ENCODE measurements at places on chromosomes 3 and 15. TPM values are rescaled to one million over a fixed set of nuclear protein-coding genes. Genes with fewer than 3 reads are reported as not detected.
A peak's percentile ranks its signal among the peaks of the same experiment; 100 is the strongest.

DNA sequence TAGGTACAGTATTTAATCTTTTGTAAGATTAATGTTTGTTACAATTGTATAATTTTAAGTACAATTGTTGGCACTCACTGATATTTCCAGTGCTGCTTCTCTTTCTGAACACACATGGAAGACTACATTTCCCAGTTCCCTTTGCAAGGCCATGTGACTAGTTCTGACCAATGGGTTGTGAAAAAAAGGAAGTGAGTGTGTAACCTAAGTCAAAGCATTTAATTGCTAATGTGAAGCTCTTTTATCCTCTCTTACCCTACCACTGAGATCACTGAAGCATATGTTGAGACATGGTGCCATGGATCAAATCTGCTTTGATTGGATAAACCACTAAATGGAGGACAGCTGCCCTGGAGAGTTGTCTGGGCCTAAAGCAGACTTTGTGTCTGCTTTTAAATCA, 83.9 kb upstream of the PLXND1 start:
- peak; percentile 28 for DNase-seq

Gene BNC1
- not detected for total RNA-seq

DNA sequence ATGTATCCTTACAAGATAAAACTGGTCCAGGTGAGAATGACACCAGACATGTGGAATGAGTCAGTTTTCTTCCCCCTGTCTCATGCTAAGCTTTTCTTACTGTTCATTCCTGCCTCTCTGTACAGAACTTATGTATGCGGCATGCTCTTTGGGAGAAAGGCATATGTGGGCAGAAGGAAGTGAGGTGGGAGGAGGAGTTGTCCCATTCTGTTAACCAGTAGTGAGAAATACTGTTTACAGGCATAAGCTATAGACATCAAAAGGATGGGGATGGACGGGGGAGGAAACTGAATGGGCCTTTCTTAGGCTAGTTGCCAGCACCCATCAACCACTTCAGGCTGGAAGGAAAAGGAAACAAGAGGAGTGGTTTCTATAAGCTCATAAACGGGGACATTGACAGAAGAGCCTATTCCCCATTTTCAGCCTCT, 143.6 kb upstream of the BHLHE40 start:
- no peak for DNase-seq

GRCh38 chr15:53437366-53437765, 322.1 kb downstream of the WDR72 start:
- no peak for DNase-seq

DNA sequence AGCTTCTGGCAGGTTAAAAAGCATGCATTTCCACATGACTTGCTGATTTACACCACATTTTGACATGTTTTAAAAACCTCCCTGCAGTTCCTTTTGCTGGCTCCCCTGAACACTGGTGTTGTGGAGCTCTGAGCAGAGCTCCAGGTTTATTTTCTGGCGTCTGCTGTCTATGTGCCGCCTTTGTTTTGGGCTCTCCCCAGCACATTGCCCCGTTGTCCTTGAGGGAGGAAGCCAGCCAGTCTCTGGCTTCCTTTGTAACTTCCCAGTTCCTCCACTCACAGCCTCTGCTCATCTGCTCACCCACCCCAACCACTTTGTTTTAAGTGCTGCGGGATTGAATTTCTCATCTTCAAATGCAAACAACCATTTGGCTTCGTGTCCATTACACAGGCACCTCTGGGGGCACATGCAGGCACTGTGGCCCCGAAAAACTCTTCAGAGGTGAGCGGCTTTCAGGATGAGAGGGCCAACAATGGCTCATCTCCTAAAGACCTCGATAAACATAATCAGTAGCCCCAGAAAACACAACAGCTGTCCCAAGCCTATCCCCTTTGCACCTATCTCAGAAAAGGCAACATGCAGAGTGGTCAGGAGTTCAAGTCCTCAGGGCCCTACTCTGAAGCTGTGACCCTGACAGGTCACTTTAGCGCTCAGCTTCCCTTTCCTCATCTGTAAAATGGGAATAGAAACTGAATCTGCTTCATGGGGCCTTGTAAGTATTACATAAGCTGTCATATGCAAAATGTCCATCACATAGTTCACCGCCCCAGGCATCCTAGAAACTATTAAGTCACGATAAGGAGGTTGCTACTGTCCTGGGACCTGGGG, 1.3 kb upstream of the MEF2A start:
- no peak for DNase-seq

GRCh38 chr15:33296856-33297255, 13.9 kb upstream of the RYR3 start:
- DNase-seq, result no peak

DNA sequence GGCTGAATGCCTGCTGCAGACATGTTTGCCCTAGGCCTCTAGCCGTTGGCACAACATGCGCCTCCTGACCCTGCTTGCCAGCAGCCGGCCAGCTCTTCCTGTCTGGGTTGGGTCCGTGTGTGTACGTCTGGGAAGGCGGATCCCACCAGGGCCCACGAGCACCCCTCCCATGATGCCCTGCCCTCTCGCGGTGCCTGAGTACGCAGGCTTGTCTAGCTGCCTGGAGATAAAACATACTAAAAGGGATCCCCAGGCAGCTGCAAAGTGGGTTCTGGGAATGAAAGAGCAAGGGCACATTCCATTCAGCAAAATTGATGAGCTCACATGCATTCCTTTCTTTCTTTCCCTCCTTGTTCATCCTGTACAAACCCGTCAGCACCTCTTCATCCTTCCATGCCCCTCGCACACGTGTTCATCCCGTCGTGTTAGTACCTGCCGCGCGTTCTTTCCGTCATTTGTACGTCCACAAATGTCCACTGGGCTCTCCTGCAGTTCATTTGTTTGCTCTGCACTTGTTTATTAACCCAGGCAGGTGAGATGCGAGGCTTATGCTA, 74.3 kb downstream of the FBLN2 start:
- DNase-seq, result no peak

Gene TCAIM
- total RNA-seq, result 19.5 TPM

GRCh38 chr15:38401106-38401505, 52.8 kb upstream of the FAM98B start:
- DNase-seq, result no peak

Gene ZPLD1
- not detected for total RNA-seq

GRCh38 chr15:68210821-68211655, 5.9 kb upstream of the CALML4 start:
- DNase-seq, result no peak

- DNase-seq, result no peak
Measured at GRCh38 chr3:134449277-134449676, 36.5 kb downstream of the ANAPC13 start.

DNA sequence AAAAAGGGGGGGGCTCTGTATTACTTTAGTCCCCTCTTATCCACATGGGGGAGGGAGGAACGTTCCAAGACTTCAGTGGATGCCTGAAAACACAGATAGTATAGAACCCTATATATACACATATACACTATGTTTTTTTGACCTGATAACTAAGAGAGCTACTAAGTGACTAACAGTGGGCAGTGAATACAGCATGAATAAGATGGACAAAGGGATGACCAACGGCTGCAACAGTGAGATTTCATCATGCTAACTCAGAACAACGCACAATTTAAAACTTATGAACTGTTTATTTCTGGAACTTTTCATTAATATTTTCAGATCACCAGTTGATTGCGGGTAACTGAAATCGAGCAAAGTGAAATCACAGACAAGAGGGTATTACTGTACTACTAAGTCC, 7.3 kb downstream of the DCUN1D1 start:
- no peak for DNase-seq

Gene GP9
- not detected for total RNA-seq

GRCh38 chr15:92822216-92823144, 77.6 kb upstream of the CHD2 start:
- no peak for DNase-seq

Gene GPR27
- 0.15 TPM for total RNA-seq

GRCh38 chr15:81398910-81399551, 25.0 kb upstream of the TMC3 start:
- DNase-seq, result no peak

- DNase-seq, result no peak
Measured at GRCh38 chr15:99086327-99086667, 18.6 kb upstream of the SYNM start.

DNA sequence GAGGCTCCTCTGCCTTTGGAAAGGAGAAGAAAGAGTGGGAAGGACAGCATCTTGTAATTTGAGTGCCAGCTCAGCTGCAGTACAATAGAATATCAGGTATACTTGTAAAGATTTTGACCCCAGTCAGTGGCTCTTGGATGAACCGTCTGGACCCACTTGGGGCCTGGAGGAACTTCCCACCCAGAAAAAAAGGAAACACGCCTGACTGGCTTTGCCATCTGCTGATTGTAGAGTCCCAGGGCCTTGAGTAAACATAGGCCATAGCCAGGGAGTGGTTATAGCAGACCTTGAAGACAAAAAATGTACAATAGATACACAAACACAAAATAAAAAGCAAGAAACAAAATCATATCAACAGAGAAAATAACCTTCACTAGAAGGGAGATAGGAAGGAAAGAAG, 112.1 kb downstream of the GOLIM4 start:
- no peak for DNase-seq

GRCh38 chr15:31333820-31334219, 7.2 kb downstream of the KLF13 start:
- DNase-seq, result no peak

Gene CCR2
- not detected for total RNA-seq

- DNase-seq, result no peak
Measured at GRCh38 chr3:183213415-183214276, 39.4 kb upstream of the B3GNT5 start.

DNA sequence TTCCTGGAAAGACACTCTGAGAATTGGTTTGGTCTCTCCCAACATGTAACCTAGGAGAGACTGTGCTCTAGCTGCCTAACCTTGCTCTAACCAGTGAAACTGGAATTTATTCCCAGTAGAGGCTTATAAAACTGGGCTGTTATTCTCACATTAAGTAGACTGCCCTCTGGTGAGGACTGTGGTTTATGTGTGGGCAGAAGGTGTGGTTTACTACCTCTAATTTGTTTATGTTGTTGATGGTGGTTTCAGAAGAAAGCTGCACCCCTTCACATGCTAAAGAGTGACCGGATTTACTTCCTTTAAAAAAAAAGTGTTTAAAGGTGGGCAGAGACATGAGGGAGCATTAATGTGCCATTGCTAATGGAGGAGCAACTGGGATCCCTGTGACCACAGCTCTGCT, 273.2 kb downstream of the MECOM start:
- no peak for DNase-seq

Gene DNASE1L3
- not detected for total RNA-seq

Gene GOLGA8G
- not detected for total RNA-seq

DNA sequence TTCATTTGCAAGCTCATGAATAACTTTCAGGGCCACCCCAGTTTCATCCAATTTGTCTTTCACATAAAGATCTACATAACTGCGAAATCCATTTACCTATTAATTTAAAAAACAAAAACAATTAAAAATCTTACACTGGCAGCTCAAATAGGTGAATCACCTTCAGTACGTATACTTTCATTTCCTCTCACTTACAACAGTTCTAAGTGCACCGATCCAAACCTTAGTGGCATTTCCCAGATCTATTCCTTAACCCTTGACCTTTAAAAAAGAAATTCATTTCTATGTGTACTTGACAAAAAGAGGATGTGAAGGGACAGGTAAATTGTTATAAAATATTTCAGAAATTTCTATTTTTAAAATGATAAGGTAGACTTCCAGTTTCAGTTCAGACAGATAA, 30.8 kb downstream of the TOP2B start:
- no peak for DNase-seq

DNA sequence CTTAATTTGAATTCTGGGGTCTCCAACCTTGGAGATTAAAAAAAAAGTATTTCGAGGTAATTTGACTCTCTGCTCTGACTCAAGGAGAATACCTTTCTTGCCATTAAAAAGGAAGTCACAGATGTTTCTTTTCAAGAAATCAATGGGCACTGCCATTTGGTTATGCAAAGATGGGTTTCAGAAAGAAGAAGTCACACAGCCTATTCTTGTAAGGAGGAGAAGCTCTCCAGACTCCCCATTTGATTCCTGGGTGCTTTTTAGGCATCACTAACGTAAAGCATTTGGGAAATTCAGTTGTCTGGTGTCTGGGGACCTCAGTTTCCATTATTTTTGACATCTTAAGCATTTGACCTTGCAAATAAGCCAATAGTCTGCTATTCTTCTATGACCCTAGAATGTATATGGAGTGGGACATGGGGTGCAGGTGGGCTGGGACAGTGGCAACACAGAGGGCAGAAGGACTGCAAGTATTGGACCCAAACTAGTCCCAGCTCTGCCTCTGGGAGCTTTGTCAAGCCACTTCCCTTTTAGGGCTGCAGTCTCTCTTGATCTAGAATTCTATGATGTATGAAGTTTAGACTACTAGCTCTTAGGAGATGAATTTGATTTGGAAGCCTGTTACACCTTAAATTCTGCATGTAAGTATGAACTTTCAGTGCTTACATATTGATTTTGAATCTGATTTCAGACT, 27.8 kb downstream of the IL5RA start:
- DNase-seq, result no peak

Gene FAM107A
- total RNA-seq, result 0.08 TPM

GRCh38 chr3:194280777-194281176, 70.4 kb downstream of the CPN2 start:
- no peak for DNase-seq

All from Panc1 (cell line).